Stimulated activated CD4-positive, alpha-beta T cell treated with anti-CD3 and anti-CD28 coated beads, Interleukin-2, amount 100 ng/mL, for 24 hours (primary cell): ENCODE measurements at places on chromosomes 3 and 15.

DNA sequence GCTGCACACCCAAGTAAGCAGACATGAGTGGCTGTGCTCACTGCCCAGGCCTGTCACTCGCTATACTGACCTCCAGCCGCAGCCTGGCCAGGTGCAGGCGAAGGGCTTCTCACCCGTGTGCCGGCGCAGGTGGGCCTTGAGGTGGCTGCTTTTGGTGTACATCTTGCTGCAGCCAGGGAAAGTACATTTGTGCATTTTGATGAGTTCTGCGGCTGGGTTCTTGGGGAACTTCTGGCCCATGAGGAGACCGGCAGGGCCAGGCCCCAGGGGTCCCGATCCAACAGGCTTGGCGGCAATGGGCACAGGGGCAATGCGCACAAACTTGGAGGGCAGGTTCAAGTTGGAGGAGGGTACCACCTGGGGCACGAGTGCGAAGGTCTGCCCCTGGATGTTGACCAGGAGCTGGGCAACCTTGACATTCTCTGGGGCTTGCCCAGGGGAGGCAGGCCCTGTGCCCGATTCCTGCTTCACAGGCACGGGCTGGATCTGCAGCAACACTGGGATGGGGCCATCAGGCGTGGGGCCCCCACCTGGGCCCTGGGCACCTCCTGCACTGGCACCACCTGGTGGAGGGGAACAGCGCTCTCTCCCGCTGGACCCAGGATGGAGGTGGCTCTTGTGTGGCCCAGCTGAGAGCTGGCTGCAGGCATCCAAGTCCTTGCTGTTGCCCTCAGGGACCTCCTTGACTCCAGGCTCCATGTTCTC lies 5.3 kb downstream of the KLF15 start:
- DNase-seq: no peak

GRCh38 chr15:72491768-72492167 lies 17.6 kb downstream of the ARIH1 start:
- no peak for DNase-seq

- no peak for DNase-seq
Observed at GRCh38 chr3:128781164-128781563, 55.2 kb downstream of the RAB7A start.

GRCh38 chr3:66483006-66483405 lies 17.8 kb downstream of the LRIG1 start:
- DNase-seq: no peak

GRCh38 chr3:94167346-94167745 lies 104.5 kb downstream of the NSUN3 start:
- DNase-seq: no peak

GRCh38 chr3:130850044-130850797 lies 43.7 kb upstream of the ATP2C1 start:
- DNase-seq: peak; percentile 53

GRCh38 chr3:187828579-187829452 lies 83.5 kb upstream of the BCL6 start:
- DNase-seq: no peak

GRCh38 chr3:113454630-113455029 lies 13.3 kb upstream of the CFAP44 start:
- DNase-seq: no peak

DNA sequence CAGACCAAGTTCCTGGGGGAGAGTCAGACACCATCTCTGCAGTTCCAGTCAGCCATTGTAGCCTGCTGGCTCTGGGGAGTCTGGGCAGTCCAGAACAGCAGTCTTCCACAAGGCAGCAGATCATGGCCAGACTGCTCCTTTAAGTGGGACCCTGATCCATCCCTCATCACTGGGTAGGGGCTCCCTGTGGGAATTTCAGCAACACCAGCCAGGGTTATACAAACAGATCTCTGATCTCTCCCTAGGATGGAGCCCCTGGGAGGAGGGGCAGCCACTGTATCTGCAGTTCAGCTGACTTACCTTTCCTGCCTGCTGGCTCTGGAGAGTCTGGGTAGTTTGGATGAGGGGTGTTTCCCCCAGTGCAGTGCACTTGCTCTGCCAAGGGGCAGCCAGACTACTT lies 42.1 kb upstream of the UNC13C start:
- DNase-seq: no peak

DNA sequence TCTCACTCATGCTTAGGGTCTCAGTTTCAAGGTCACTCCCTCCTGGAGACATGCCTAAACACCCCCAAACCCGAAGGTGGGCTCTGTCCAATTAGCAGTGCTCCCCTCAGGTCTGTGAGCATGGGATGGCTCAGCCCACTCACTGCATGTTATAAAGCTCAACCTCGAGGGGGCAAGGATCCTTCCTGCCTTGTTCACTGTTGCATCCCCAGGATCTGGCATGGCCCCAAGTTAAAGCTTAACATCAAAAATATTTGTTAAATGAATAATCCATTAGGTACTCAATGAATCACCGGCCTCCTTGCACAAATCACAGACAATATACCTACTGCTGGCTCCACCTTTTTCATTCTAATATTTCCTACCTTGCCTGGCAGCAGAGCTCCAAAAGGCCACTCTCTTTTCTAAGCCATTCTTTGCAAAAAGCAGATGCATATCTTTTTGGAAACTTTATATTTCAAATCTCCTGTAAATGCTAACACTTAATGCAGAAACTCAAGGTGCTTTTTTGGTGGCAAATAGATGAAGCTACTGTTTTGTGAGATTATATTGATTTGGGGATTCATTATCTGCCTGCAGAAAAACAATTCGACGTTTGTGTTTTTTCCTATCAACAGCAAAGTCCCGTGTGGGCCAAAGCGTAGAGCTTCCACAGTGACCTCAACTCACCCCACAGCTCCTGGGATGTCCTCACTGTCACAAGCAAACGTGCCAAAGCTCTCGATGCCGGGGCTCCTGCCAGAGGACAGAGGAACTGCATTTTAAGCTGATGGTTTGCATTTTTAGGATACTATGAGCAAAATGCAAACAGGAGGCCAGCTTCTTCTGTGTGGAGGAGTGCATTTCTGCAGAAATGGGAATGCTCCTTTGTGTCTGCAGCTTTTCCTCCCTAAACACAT lies 35.4 kb downstream of the PCOLCE2 start:
- DNase-seq: no peak

- no peak for DNase-seq
Observed at GRCh38 chr3:39118079-39118478, 10.6 kb downstream of the TTC21A start.

- DNase-seq: no peak
Observed at GRCh38 chr3:33246786-33247185, 28.2 kb upstream of the SUSD5 start.

DNA sequence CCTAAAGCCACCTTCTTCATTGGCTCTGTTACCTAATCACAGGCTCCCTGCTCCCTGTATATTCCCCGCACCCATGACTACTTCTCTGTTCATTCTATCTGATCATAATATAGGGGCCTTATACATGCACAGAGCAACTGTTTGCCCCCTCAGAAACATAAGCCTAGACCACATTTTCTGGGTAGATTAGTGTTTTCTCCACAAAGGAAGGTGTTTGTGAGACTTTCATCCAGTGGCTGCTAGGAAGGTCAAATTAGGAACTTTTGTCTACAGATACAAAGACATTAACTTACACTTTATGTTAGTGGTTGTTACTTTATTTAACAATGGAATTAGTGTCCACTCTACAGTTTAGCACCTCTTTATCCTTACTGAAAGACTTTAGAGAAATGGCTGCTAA lies 174.9 kb downstream of the GHSR start:
- DNase-seq: no peak

GRCh38 chr15:90039996-90040395 lies 38.9 kb downstream of the ZNF710 start:
- no peak for DNase-seq

GRCh38 chr15:95141486-95141885 lies 910.1 kb downstream of the MCTP2 start:
- DNase-seq: no peak

DNA sequence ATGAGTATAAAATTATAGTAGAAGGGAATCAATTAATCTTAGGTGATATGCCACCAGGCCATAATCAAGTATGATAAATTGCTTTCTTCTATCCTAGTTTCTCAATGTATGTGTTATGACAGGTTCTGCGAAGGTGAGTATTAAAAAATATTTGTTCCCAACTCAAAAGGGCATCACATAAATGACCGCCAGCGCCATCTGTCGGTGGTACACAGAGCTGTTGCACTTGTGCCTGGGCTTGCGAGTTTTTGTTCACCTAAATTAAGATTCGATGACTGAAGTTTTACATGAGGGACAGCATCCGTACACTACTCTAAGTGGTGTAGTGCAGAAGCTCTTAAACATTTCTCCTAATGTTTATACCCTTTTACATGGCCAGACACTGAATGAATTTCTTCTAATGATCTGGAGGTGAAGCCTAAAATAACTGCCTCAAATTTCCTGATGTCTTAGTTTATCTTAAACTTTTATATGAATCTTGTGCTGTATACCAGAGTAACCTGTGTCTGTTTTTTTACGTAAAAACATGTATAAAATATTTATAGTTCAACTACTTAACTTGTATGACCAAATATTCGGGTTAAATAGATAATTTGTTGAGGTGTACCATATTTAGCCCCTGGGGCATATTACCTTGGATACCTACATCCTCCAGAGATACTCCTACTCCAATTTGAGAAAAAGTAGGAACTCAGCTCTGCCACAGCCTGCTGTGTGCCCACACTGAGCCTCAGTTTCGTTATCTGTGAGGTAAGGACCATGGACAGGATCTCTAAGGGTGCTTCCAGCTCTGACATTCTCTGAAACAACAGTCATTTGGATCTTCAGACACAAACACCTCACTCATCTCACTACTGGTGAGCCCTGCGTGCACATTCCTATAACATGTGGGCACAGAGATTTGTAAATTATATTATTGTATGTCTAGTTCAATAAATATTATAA lies 365.6 kb downstream of the MAGI1 start:
- peak; percentile 46 for DNase-seq

- DNase-seq: no peak
Observed at GRCh38 chr3:87268646-87269211, 7.7 kb downstream of the POU1F1 start.

DNA sequence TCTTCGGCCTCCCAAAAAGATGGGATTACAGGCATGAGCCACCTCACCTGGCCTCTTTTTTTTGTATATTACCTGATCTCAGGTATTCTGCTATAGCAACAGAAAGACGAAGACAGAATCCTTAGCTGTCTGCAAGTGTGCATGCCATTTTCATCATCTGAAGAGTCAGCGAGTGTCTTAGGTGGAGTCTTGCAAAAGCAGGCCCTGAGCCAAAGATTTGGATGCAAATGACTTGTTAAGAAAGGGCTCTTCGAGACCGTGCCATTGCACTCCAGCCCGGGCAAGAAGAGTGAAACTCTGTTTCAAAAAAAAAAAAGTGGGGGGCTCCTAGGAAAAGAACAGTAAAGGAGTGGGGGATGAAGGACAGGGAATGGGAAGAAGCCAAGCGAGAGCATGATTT lies 10.2 kb upstream of the TRIM69 start:
- DNase-seq: peak; percentile 41

DNA sequence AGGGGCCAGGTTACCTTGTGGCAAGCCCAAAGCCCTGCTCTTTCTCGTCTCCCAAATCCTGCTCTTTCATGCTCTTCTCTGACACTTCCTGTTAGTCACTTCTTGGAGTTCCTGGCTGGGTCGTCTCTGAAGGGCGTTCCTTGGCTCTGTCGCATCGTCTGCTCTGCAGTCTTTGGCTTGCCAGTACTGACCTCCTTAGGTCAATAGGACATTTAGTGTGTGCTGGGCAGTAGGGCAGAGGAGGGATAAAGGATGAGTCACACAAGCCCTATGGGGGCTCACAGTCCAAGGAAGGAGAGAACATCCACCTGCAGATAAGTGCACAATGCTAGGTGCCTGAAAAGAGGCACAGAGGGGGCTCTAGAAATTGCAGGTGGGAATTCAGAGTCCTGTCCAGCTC lies 87.5 kb downstream of the FAM43A start:
- DNase-seq: no peak

- DNase-seq: no peak
Observed at GRCh38 chr3:40690749-40691451, 166.1 kb downstream of the ZNF621 start.

DNA sequence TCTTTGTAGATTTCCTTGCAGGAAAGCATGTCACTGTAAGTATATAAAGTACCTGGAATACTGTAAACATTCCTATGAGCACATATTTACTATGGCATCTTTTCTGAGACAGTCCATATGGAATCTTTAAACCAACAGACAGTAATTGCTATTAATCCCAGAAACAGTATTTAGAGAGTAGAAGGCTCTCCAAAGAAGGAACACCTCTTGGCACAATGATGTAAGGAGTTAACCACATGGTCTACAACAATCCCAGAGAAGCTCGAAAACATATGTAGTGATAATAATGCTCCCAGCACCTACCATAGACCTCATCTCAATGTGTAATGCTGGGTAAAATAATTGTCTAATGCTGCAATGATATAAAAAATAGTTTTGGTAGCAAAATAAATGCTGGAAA lies 95.8 kb upstream of the IL12A start:
- no peak for DNase-seq

DNA sequence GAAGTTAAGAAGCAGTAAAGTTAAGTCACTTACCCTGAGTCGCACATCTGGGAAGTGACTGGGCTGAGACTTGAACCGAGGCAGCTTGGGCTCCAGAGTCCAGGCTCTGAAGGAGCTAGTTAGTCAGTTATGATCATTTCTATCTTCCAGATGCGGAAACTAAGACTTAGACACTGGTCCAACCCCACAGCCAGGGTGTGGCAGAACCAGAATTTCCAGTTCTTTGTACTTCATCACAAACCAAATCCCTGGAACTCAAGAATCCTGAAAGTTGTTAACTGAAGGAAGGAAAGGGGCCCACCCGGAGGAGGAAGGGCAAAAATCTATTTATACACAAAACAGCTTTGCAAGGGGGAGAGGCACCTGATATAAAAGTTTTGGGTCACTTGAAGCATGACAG lies 389.9 kb downstream of the SHQ1 start:
- no peak for DNase-seq

GRCh38 chr3:157573780-157574378 lies 70.7 kb upstream of the VEPH1 start:
- no peak for DNase-seq

DNA sequence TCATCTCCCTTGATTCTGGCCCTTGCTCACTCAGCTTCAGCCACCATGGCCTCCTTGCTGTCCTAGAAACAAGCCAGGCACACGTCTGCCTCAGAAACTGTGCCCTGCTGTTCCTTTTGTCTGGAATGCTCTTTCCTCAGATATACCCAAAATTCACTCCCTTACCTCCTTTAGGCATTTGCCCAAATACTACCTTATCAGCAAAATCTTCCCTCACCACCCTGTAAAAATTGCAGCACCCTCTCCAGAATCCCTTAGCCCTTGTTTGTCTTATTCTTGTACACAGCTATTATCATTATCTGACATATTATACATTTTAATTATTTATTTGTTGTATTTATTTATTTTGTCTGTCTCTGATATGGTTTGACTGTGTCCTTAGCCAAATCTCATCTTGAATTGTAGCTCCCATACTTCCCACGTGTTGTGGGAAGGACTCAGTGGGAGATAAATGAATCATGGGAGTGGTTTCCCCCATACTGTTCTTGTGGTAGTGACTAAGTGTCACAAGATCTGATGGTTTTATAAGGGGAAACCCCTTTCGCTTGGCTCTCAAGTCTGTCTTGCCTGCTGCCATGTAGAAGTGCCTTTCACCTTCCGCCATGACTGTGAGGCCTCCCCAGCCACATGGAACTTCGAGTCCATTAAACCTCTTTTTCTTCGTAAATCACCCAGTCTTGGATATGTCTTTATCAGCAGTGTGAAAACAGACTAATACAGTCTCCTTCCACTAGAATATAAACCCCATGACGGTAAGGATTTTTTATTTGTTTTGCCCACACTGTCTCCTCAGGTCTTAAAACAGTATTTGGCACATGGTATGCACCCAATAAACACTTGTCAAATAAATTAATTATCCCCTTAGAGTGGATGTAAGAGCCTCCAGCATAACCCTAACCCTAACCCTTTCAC lies 60.0 kb upstream of the STT3B start:
- peak; percentile 43 for DNase-seq

GRCh38 chr15:74773329-74773728 lies 8.6 kb upstream of the CSK start:
- DNase-seq: no peak
